H54 (cell line): ENCODE measurements at places on chromosomes 12 and 14.

- DNase-seq, result no peak
Measured at GRCh38 chr12:121590476-121591143, 9.8 kb upstream of the KDM2B start.

GRCh38 chr14:67577909-67578749 is 21.9 kb downstream of the PIGH start:
- DNase-seq, result no peak

DNA sequence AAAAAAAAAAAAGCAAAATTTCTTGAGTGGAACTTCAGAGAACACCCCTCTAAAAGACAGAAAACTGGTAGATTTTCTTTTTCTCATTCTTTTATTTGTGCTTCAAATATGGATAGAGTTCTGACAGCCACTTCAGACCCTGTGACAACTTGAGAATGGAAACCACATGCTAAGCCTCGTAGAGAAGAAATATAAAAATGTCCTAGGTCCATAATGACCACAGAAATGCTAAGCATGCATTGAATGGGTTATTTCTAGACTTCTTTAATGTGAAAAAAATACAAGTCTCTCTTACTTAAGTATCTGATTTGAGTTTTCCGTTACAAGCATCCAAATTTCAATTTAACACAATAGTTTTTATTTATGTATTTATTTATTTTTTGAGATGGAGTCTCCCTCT is 28.3 kb upstream of the DIO2 start:
- DNase-seq, result no peak

- no peak for DNase-seq
Measured at GRCh38 chr12:4330203-4330602, 9.2 kb downstream of the TIGAR start.

DNA sequence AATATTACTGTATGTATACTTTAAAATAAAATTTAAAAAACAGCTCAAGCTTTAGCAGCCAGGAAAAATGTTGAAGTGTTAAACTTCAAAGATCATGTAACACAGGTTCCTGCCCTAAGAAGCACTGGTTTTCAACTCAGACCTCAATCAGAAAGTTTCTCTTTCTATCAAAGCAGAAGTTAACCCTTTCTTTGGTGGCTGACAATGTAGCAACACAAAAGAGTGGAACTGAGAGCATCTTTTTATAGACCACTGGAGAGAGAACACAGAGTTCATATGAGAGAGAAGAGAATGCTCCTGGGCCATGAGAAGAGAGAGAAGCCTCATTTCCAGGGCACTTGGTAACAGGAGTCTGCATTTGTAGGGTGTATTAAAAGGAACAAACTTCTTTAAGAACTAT is 42.2 kb upstream of the KTN1 start:
- DNase-seq, result no peak

DNA sequence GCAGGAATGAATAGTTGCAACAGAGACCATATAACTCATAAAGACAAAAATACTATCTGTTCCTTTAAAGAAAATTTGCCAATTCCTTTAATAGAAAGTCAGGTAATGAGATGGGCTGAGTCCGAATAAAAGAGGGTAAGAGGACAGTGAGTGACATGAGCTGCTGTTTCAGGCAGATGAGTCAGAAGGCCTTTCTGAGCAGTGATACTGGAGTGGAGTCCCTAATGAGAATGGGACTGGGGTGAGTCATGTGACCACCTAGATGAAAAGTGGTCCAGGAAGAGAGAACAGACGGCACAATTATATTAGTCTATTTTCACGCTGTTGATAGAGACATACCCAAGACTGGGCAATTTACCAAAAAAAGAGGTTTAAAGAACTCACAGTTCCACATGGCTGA is 393.7 kb downstream of the BCL11B start:
- DNase-seq, result no peak

DNA sequence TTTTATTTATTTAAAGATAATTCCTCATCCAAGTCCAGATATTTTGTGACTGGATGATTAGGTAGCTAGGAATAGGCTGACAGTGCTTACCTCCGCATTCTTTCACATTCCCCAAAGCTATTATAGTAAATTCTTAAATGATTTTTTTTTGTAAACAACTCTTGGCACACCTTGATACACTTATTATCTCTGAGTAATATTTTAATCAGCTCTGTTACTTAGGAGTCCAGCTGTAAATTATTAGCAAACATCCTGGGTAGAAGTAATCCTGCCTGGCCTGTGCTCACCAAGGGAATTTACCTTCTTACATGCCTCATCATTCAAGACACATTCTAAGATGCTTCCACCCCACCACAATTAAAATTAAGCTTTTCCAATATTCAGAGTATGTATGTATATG is 186.1 kb downstream of the SLC2A13 start:
- DNase-seq, result no peak

- DNase-seq, result no peak
Measured at GRCh38 chr14:51674294-51675002, 22.7 kb downstream of the FRMD6 start.

GRCh38 chr12:108580531-108580930 is 17.4 kb downstream of the TMEM119 start:
- DNase-seq, result no peak

DNA sequence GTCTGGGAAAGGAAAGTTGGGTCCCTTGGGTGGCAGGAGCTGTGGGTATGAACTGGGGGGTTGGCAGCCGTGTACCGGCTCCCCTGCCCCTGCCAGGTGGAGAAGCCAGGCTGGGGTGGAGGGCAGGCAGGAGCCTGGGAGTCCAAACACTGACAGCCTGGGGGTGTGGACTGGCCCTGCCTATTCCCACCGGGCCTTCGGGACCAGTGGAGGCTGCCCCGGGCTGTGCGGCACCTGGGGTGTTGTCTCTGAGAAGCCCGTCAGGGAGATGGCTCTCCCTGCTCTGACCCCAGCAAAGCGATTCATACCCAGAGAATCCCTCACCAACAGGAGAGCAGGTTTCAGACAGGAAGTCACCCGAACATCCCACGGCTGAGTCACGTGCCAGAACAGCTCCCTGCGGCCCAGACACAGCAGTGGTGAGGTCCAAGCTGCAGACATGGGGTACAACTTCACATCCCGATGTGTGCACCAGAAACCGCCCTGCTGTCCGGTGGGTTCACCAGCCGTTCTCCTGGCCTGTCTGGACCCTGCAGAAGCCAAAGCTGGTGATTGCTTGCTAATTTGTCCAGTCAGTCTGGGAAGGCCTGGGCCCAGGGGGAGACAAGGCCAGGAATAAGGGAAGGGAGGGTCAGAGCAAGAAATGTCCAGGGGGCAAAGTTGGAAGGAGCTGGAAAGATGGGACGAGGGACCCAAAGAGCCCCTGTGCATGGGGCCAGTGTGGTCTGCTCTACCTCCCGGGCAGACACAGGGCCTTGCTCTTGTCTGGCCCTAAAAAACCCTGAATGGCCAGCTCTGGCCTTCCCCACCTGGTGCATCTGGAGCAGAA is 2.1 kb upstream of the GPR132 start:
- DNase-seq, result peak; percentile 72

- DNase-seq, result no peak
Measured at GRCh38 chr14:103663506-103663905, 34.5 kb downstream of the KLC1 start.

- DNase-seq, result no peak
Measured at GRCh38 chr12:124864326-124864752, 675 bp upstream of the SCARB1 start.

GRCh38 chr12:91633734-91634357 is 451.2 kb upstream of the DCN start:
- no peak for DNase-seq

- DNase-seq, result no peak
Measured at GRCh38 chr14:49858383-49858782, 5.8 kb upstream of the NEMF start.

GRCh38 chr14:20690848-20691640 is 2.5 kb downstream of the ANG start:
- no peak for DNase-seq

DNA sequence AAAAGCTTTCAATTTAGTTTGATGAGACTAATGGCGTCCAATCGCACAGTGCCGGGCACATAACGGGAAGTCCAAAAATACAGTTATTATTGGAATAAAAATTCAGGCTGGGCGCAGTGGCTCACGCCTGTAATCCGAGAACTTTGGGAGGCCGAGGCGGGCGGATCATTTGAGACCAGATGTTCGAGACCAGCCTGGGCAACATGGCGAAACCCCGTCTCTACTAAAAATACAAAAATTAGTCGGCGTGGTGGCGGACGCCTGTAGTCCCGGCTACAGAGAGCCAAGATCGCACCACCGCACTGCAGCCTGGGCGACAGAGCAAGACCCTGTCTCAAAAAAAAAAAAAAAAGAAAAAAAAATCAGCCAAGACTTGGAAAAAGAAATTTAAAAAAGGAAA is 1.2 kb upstream of the FKBP4 start:
- no peak for DNase-seq

- DNase-seq, result no peak
Measured at GRCh38 chr12:92085736-92086040, 60.0 kb downstream of the BTG1 start.
